PC-3 (cell line): ENCODE measurements at places on chromosomes 2 and 18. TPM values are rescaled to one million over a fixed set of nuclear protein-coding genes. Genes with fewer than 3 reads are reported as not detected.

The NABP1 gene
- total RNA-seq: 45.4 and 56.8 TPM in 2 replicates

The KCNG2 gene
- not detected in 2 replicates for total RNA-seq

- no peaks in the 10 kb centered on the region for H3K27me3 ChIP-seq
- H3K36me3 ChIP-seq: no peaks in the 10 kb centered on the region
- H3K4me1 ChIP-seq: peaks cover 8% of the 10 kb centered on the region; the same call in 1 of the 2 replicates
- peak; percentile 11 for DNase-seq
- H3K4me3 ChIP-seq: no peak overlapping the region
Measured at GRCh38 chr2:33373986-33374385, 102.5 kb upstream of the RASGRP3 start.

GRCh38 chr2:24253303-24253919, 78.6 kb downstream of the FAM228A start:
- H3K27ac ChIP-seq: no peak overlapping the region
- peak; percentile 50 for DNase-seq
- H3K4me1 ChIP-seq: no peaks in the 10 kb centered on the region
- H3K36me3 ChIP-seq: peaks cover 14% of the 10 kb centered on the region; the same call in 1 of the 2 replicates

GRCh38 chr2:240369801-240370585, 65.5 kb upstream of the GPC1 start:
- peak; percentile 90 for DNase-seq
- H3K27me3 ChIP-seq: no peaks in the 10 kb centered on the region
- H3K4me1 ChIP-seq: peaks cover 30% of the 10 kb centered on the region

The TMEM198 gene
- total RNA-seq: 1.1 and 5.2 TPM in 2 replicates
